ENCODE measurements at places on chromosomes 6 and 20.

DNA sequence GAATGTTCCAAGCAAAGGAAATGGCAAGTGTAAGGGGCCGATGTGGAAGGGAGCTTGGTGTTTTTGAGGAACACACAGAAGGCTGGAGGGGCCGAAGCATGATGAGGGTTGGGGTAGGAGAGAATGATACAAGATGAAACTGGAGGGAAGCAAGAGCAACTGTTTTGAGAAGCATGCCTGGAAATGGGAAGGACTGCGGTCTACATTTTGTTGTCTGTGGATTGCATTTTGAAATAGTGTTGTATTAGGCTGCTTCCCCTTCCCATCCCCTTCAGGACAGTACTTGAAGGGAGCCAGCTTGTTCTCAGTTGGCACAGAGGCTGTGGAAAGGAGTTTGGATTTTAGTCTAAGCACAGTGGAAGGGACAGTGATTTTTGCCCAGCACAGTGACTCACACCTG lies 2.2 kb downstream of the TM9SF4 start:
- no peak for DNase-seq

- DNase-seq: no peak
These were observed 133.5 kb upstream of the CLDN20 start for GRCh38 chr6:155130161-155130853.

GRCh38 chr6:32369660-32370059 lies 2.0 kb downstream of the TSBP1 start:
- DNase-seq: no peak

DNA sequence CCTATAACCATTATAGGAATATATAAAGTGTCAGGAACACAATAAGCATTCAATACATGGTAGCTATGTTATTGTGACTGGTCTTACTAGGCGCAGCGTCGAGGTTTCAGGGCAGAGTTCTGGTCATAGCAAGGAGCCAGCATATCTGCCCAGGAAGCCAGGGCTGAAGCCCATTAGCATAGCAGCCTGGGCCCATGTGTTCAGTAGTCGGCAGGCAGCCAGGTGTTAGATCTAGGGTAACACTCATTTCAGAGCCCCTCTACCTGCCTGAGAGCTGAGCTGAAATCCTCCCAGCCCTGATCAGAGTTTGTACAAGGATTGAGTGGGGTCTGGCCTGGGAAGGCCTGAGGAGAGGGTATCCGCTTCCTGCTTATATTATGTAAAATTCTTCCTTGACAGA lies 32.1 kb downstream of the C20orf173 start:
- no peak for DNase-seq

GRCh38 chr6:119791736-119792135 lies 442.2 kb upstream of the MAN1A1 start:
- DNase-seq: no peak

- DNase-seq: no peak
These were observed 27.0 kb downstream of the NUP153 start for GRCh38 chr6:17679726-17680125.

DNA sequence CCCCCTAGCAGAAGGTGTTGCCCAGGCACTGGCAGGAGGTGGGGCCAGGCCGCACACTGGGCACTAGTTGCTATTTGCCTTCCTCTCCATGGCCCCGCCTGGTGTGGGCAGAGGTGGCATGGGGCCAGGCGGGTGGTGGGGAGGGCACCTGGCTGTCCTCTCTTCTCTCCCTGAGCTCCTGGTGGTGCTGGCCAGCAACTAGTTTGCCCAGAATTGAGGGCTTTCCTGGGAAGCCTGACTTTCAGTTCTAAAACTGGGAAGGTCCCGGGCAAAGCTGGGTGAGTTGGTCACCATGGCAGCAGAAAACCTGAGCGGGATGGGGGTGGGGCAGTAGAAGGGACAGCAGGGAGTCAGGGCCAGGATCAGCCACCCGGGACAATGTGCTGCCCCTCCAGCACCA lies 48.2 kb downstream of the RBM38 start:
- no peak for DNase-seq

DNA sequence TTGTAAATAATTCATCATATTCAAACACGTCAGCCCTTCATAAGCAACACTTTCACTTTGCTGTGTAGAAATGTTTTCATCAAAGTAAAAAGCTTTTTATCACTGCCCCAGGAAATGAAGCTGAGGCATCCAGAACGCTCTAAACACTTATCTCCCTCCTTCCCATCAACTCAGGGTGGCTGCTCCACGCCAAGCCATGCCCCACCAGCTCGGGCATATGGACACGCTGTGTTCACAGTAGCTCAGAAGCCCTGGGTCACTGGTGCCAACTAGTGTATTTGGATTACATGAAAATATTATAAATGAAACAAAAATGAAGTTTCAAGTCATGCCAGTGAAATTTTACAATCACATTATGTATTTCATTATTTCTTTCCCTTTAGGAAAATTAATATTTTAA lies 10.3 kb downstream of the PDE10A start:
- no peak for DNase-seq

- no peak for DNase-seq
These were observed 19.0 kb upstream of the SERINC3 start for GRCh38 chr20:44540834-44541233.

DNA sequence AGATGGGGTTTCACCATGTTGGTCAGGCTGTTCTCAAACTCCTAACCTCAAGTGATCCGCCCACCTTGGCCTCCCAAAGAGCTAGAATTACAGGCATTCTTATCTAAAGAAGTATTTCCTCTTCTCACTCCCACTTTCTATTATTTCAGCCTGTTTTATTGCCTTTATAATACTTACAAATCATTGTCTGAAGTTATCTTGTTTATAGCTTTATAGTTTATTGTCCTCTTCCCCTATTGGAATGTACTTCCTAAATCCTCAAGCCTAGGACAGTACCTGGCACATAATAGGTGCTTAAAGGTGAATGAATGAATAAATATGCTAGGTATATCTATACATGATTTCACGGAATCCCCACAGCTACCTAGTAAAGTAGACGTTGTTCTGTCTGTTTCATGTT lies 37.8 kb upstream of the RNF182 start:
- DNase-seq: no peak

DNA sequence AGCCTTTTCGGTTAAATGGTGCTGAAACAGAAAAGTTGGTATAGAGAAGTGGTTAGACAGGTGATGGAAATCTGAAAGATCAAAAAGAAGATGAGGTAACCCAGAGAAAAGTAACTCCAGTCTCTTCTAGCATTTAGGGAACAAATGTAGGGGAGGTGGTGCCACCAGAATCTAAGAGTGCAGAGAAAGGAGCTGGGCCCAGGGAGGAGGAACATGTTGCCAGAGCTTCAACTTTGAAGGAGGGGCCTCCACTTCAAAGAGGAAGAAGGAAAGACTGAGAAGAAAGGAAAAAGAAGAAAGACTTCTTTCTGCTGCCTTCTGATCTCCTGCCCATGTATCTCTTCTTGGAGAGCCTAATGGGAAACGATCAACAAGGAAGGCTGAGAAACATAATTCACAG lies 23.5 kb upstream of the ATRN start:
- no peak for DNase-seq

DNA sequence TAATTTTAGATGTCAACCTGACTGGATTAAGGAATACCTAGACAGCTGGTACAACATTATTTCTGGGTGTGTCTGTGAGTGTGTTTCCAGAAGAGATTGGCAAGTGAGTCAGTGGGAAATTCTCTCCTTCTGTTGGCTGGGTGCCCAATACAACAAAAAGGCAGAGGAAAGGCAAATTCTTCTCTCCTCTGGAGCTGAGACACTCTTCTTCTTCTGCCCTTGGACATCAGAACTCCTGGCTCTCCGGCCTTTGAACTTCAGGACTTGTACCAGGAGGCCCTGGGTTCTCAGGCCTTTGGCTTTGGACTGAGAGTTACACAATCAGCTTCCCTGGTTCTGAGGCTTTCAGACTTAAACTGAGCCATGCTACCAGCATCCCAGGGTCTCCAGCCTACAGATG lies 7.8 kb upstream of the BTN3A1 start:
- DNase-seq: no peak

DNA sequence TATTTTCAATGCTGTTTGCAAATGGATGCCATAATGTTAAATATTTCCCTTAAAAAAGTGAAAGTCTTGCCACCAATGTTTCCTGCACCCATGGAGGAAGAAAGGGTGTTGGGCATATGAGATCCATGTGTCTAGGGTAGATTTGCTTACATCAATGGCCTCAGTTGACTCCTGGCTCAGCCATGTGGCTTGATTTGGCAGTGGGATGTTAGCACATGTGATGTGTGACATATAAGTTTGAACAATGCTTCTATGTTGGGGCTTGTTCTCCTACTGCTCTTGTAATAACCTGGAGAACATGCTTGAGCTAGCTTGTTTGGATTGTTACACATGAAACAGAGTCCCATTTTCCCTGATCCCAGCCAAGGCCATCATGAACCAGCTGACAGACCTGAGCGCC lies 187.6 kb downstream of the SCP2D1 start:
- no peak for DNase-seq

- peak; percentile 26 for DNase-seq
These were observed 8.1 kb upstream of the ATXN1 start for GRCh38 chr6:16769131-16769985.

GRCh38 chr20:58223358-58223941 lies 5.0 kb downstream of the ANKRD60 start:
- DNase-seq: no peak

- no peak for DNase-seq
These were observed 61.2 kb downstream of the GFOD1 start for GRCh38 chr6:13425943-13426931.

GRCh38 chr6:23980965-23981364 lies 145.1 kb upstream of the NRSN1 start:
- no peak for DNase-seq

GRCh38 chr6:108730635-108731515 lies 117.3 kb upstream of the ARMC2 start:
- DNase-seq: no peak
